ENCODE measurements at places on chromosomes 2 and 18. TPM values are rescaled to one million over a fixed set of nuclear protein-coding genes. Genes with fewer than 3 reads are reported as not detected.

The PLEK gene
- total RNA-seq: 224 TPM

The LHCGR gene
- total RNA-seq: not detected

The PLCL1 gene
- total RNA-seq: not detected

The DES gene
- total RNA-seq: not detected

The MC5R gene
- not detected for total RNA-seq

The ZFAND2B gene
- total RNA-seq: 28.0 TPM

The C2orf78 gene
- not detected for total RNA-seq

The SMC6 gene
- 44.2 TPM for total RNA-seq

The SERPINB4 gene
- not detected for total RNA-seq

The ARHGEF4 gene
- not detected for total RNA-seq

The NFU1 gene
- total RNA-seq: 42.8 TPM

The GNAL gene
- total RNA-seq: not detected

The SPDYA gene
- 0.76 TPM for total RNA-seq

The HOXD12 gene
- 1.0 TPM for total RNA-seq

The LYPD6B gene
- 0.43 TPM for total RNA-seq

The RBKS gene
- total RNA-seq: 1.6 TPM

The KYNU gene
- 0.75 TPM for total RNA-seq

The RHOB gene
- not detected for total RNA-seq

The DNER gene
- not detected for total RNA-seq

The MALL gene
- not detected for total RNA-seq

The HJURP gene
- total RNA-seq: 29.0 TPM

The PKP4 gene
- total RNA-seq: not detected

The MDH1B gene
- total RNA-seq: 2.8 TPM
